ENCODE measurements at places on chromosomes 12 and 14.

- no peak for DNase-seq
Observed at GRCh38 chr14:20682127-20682434, 2.3 kb upstream of the RNASE4 start.

GRCh38 chr12:26044007-26044394 lies 80.8 kb downstream of the BHLHE41 start:
- DNase-seq = no peak

- DNase-seq = no peak
Observed at GRCh38 chr14:94961386-94962165, 191.7 kb upstream of the GSC start.

- DNase-seq = no peak
Observed at GRCh38 chr12:55626154-55626553, 10.5 kb upstream of the OR10P1 start.

DNA sequence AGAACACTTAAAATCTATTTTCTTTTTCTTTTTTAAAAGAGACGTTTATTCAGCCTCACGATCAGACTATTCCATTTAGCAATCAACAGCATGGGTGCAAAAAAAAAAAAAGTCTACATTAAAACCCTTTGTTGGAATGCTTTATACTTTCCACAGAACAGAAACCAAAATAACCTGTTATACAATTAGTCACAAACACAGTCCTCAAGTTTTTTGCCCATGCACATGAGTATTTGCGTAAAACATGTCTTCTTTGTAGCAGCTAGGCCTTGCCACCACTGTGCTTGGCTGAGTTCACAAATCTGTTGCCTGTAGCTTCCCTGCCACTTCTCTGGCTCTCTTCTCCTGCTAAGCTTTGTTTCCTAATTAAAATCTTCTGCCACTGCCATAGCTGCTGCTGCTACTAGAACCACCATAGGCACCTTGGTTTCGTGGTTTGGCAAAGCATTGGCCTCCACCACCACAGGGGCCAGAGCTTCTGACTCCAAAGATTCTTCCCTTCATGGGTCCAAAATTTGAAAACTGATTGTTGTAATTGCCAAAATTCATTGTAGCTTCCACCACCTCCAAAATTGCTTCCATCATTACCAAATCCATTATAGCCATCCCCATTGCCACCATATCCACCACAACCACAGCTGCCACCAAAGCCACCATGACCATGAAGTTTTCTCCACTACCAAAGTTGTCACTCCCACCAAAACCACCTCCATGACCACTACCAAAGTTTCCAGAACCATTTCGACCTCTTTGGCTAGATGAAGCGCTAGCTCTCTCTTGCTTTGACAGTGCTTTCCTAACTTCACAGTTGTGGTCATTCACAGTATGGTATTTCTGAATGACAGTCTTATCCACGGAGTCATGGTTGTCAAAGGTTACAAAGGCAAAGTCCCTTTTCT lies 38.1 kb downstream of the KLRG1 start:
- no peak for DNase-seq

- no peak for DNase-seq
Observed at GRCh38 chr12:5258498-5258897, 173.4 kb upstream of the NTF3 start.

- DNase-seq = no peak
Observed at GRCh38 chr12:91052026-91052425, 5.8 kb downstream of the KERA start.

- peak; percentile 68 for DNase-seq
Observed at GRCh38 chr12:12032851-12033797, 37.6 kb upstream of the BCL2L14 start.

DNA sequence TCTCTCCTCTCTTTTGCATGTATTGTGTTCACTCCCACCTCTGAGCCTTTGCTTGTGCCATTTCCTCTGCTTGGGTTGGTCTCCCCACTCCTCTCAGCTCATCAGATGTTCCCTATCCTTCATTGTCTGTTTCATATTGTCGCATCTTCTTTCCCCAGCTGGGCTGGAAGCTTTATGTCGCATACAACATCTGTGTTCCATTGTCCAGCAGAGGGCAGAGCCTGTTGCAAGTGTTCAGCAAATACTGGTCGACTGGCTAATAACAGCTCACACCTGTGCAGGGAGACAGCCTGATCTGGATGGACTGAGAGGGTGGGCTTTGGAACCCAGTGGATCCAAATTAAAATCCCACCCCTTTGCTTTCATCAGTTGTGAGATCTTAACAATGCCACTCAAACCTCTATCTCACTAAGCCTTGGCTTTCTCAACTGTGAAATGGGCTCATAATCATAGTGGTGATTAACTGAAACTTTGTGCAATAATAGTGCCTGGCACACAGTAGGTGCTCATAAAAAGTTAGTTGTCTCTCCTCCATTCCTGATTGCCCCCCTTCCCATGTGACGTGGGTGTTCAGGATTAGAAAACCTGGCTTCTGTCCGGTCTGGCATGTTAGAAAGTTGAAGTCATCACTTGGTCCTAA lies 75.8 kb downstream of the RIN3 start:
- no peak for DNase-seq

DNA sequence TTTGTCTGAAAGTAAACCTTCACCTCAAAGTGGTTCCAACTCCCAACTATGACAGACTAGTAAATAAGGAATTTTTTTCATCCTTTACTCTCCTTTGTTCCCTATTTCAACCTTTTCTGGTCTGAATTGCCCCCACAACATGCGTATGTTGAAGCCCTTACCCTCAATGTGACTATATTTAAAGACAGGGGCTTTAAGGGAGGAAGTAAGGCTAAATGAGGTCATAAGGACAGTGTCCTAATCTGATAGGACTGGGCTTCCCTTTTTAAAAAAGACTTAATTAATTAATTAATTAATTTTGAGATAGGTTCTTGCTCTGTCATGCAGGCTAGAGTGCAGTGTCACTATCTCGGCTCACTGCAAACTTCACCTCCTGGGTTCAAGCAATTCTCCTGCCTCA lies 86.3 kb downstream of the VCPKMT start:
- DNase-seq = no peak

- DNase-seq = no peak
Observed at GRCh38 chr14:68563251-68564131, 229.4 kb downstream of the ZFP36L1 start.

DNA sequence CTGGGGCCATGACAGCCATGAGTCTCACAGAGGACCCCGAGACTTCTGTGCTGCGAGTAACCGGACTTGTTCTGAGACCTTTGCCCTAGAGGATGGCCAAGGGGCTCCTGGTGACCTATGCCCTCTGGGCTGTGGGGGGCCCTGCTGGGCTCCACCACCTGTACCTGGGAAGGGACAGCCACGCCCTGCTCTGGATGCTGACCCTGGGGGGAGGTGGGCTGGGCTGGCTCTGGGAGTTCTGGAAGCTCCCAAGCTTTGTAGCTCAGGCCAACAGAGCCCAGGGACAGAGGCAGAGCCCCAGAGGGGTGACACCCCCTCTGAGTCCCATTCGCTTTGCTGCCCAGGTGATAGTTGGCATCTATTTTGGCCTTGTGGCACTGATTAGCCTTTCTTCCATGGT lies 2.1 kb downstream of the DNAJC22 start:
- DNase-seq = no peak

GRCh38 chr14:56487090-56487667 lies 92.4 kb upstream of the TMEM260 start:
- DNase-seq = no peak

GRCh38 chr12:18123707-18124106 lies 33.7 kb upstream of the RERGL start:
- DNase-seq = no peak

- DNase-seq = no peak
Observed at GRCh38 chr14:35378425-35379233, 25.9 kb downstream of the NFKBIA start.

DNA sequence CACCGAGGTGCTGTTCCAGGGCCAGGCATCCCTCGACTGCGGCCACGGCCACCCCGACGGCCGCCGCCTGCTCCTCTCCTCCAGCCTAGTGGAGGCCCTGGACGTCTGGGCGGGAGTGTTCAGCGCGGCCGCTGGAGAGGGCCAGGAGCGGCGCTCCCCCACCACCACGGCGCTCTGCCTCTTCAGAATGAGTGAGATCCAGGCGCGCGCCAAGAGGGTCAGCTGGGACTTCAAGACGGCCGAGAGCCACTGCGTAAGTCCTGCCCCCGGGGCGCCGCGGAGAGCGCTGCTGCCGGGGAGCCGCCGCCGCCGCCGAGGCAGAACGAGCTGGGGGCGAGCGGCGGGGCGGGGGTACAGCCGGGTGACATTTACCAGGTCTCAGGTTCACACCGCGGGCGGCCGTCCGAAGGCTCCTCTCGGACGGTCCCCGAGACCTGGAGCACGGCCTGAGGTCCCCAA lies 1.4 kb downstream of the PLXNC1 start:
- DNase-seq = peak; percentile 24

DNA sequence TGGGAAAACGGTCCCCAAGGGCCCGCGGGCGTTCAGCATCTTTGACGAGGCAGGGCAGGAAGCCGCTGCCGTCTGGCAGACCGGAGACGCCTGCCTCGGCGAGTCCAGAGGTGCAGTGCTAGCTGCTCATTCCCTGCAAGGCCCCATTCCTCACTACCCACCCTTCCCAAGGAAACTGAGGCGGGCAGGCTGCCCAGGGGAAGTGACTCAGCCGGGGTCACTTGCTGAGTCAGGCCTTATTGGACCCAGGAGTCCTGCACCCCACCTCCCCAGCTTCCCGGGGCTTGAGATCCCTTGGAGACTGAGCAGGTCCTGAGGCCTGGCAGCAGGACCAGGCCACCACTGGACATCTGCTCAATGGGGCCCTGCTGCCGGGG lies 3.7 kb downstream of the SH2B3 start:
- no peak for DNase-seq

DNA sequence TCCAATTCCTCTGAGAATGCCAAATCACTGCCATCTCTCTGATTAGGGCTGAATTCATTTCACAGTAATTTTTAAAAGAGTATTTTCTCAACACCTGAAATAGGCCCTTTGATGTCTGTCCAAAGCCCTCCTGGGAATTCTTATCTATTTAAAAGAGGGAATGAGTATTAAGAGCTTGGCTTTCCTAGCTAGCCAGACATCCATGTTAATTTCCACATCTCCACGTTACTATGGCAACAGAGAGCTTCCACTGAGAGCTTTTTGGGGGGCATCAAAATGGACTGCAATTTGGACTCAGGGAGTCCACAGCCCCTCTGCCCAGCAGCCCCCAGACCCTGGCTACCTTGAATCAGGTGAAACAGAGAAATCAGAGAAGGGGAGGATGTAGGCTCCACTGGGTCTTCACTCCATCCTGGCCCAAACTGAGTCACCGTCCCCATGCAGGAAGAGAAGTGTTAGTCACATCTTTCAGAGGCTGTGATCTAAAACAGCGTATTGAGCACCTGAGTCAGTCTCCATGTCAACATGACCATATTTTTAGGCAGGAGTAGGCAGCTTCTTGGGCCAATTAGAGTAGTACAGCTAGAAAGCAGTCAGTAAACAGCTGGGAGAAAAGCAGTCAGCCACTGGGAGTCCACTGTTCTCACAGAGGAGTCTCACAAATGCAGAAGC lies 7.0 kb upstream of the FICD start:
- no peak for DNase-seq

- DNase-seq = no peak
Observed at GRCh38 chr12:6774499-6775062, 2.3 kb downstream of the LAG3 start.

GRCh38 chr12:95590775-95591174 lies 39.5 kb upstream of the USP44 start:
- DNase-seq = no peak

- DNase-seq = peak; percentile 37
Observed at GRCh38 chr12:122182887-122183587, at the start of gene LRRC43. LRRC43 (plus strand) TSS chr12:122183123; CDS start chr12:122183145, 22 bp downstream.

- no peak for DNase-seq
Observed at GRCh38 chr12:94263905-94264561, 115.7 kb downstream of the PLXNC1 start.

GRCh38 chr14:104112113-104112505 lies 26.3 kb upstream of the KIF26A start:
- DNase-seq = peak; percentile 8

DNA sequence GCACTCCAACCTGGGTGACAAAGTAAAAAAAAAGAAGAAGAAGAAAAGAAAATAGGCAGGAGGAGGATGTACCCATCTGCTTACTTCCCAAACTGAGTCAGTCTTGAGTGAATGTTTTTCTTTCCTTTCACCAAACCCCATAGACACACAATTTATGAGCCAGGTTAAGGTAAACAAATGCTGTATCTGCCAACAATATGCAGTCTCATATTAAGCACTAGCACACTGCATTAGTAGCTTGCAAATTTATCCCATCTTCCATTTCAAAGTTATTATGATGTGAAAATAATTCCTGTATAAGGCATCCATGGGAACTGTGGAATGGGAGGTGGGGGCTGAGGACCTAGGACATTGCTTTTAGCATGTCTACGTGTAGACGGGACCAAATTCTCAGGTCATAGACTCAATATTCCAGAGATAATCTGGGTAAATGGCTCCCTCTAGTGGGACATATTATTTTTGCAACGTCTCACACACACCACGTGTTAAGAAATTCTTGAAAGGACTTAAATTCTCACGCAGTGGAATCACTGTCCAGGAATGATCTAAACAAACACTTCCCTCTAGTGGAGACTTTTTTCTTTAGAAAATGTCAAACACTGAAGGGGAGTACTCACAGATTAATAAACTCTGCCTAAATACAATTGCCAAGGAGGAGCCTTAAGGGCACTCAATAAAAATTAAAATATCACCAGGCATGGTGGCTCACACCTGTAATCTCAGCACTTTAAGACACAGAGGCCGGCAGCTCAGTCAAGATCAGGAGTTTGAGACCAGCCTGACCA lies 17.1 kb upstream of the OR10P1 start:
- peak; percentile 21 for DNase-seq

GRCh38 chr14:34450542-34450915 lies 11.5 kb downstream of the SPTSSA start:
- no peak for DNase-seq

GRCh38 chr14:65211341-65211987 lies 109.1 kb upstream of the MAX start:
- DNase-seq = no peak

- no peak for DNase-seq
Observed at GRCh38 chr12:100184549-100185145, 16.0 kb upstream of the ACTR6 start.

DNA sequence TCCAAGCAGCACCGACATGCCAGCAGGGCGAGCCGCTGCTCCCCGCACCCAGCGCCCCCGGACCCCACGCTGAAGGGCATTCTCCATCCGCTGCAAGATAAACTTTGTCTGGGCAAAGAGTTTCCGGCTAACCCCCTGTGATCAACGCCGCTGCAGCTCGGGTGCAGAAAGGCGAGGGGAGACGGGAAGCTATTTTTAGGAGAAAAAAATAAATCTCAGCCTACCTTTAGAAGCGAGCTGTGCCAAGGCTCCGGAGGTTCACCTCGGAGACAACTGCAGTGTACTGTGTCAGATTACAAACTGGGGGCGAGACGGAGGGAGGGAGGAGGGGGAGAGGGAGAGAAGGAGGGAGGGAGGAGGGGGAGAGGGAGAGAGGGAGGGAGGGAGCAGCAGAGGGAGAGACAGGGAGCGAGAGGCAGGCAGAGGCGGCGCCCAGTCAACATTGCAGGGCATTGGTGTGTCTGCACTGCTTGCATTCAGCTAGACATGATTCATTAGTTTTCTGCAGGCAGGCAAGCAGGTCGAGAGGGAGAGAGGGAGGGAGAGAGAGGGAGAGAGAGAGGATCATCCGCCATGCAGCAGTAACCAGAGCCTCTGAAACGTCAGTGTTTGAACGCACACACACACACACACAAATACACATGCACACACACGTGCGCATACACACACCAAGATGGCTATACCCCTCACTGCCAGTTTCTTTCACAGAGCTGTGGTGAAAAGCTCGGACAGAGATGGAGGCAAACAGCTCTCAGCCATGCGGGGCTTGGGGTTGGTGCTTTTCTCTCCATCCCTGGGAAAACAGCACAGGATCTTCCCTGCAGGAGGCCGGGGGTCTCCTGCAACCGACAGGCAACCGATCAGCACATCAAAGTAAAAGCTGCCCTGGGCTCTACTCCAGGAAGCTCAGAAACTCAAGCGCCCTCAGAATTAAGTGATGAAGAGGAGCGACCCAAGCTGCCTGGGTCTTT lies at the start of gene RIMBP2:
Gene RIMBP2, minus strand, starts transcription at position 302 of the 971 bp plus-strand sequence. CDS start 237,286 bp downstream, outside the sequence.
- DNase-seq = no peak
